Stimulated activated CD4-positive, alpha-beta T cell treated with anti-CD3 and anti-CD28 coated beads, TNF-alpha, amount 100 ng/mL, for 24 hours (primary cell): ENCODE measurements at places on chromosomes 3 and 15.

- DNase-seq = no peak
Observed at GRCh38 chr15:89018207-89018606, 70.0 kb upstream of the ABHD2 start.

DNA sequence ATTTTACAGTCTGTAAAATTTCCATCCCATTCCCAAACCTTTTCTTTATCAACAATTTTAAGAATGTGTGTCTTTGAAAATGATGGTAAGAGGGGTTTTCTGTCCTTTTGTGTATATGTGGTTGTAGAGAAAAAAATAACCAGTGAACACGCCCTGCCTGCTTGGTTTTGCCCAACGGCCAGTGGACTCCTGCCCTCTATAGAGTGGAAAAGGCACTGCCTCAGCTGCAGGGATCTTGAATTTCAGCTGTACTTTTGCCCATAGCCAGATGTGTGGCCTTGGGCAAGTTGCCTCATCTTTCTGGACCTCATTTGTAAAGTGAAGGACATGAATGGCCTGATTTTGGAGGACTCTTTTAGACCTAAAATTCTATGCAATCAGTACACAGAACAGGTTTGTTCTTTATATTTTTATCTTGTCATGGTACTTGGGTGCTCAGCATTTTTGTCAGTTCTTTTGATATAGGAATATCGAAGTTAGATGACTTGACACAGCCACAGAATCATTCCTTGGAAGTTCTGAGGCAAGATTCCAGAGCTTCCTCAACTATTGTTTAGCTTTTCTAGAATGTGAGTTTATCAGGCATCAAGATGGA is 81.0 kb downstream of the CLDN11 start:
- no peak for DNase-seq

GRCh38 chr15:41779662-41780157 is 5.4 kb downstream of the MAPKBP1 start:
- DNase-seq = no peak

GRCh38 chr3:13069495-13069894 is 3.7 kb downstream of the IQSEC1 start:
- peak; percentile 37 for DNase-seq

- DNase-seq = no peak
Observed at GRCh38 chr3:129966876-129967275, 7.6 kb upstream of the TRH start.

GRCh38 chr3:111864821-111865656 is 6.0 kb downstream of the PHLDB2 start:
- no peak for DNase-seq

GRCh38 chr3:181327349-181327748 is 337.8 kb upstream of the DNAJC19 start:
- no peak for DNase-seq

DNA sequence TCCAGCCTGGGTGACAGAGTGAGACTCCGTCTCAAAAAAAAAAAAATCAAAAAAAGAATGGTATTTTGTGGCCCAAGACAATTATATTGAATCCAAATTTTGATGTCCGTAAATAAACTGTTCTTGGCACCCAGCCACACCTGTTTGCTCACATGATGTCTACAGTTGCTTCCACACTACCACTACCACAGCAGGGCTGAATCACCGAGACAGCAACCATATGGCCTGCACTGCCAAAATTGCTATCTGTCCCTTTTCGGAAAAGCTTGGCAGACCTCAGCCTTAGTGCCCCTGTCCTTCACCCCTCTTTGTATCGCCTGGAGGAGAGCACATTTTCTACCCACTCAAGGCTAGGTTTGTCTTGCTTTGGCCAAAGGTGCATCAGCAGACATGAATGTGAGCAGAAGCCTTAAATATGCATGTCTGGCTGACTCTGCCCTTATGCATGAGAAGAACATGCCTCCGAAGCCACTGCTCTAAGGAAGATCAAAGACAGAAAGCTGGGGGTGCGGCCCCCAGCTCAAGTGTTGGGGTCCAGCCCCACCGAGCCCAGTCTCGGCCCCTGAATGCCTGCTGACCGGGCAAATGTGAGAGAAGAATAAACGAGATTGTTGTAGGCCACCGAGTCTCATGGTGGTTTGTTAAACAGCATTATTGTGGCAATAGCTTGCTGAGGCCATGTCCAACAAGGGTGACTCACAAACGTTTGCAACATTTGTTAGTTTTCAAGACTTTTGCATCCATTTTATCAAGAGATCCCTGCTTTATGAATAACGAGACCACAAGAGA is 108.1 kb downstream of the TPRA1 start:
- no peak for DNase-seq

- DNase-seq = no peak
Observed at GRCh38 chr3:105905328-105905727, 36.5 kb upstream of the CBLB start.

GRCh38 chr15:73596174-73596573 is 37.0 kb downstream of the NPTN start:
- DNase-seq = no peak

DNA sequence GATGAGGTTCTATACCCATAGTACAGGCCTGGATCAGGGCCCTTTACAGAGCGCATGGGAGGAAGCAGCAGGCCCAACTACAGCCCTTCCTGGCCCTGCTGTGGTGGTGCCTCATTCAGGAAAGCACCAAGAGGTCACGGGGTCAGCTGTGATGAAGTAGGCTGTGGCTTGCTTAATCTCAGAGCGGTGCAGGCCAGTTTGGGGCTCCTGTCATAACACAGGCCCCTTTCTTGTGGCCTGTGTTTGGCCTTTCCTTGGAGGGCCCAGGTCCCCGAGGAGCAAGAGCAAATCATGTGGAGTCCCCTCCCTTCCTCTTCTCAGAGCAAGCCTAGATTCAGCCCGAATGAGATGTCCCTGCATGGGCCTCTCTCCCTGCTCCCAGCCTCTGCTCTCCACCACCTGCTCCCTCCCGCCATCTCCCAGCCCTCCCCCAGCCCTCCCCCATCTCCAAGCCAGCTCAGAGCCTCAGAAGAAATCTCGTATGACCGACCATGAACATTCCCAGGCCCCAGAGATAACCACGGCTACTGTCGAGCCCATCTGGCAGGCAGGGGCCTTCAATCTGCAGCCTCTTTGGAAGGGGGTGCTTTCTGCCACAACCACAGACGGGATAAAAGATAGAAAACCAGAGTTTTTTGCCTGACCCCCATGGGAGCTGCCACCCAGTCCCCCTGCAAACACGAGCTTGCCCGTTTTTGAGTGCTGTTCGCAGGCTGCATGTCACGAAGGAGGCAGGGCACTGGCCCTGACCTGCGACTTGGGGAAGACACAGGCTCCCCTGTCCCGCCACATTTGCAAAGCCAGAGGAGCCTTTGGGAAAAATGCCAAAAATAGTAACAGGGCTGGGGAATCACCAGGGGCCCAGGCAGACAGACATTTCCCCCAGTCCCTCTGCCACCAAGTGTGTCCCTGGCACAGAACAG is 32.3 kb upstream of the DUSP7 start:
- DNase-seq = no peak

- no peak for DNase-seq
Observed at GRCh38 chr15:52294881-52295420, 653 bp downstream of the MYO5C start.

- no peak for DNase-seq
Observed at GRCh38 chr3:191382661-191383060, 52.3 kb upstream of the UTS2B start.

- DNase-seq = no peak
Observed at GRCh38 chr3:42688016-42688415, 2.7 kb downstream of the KLHL40 start.

DNA sequence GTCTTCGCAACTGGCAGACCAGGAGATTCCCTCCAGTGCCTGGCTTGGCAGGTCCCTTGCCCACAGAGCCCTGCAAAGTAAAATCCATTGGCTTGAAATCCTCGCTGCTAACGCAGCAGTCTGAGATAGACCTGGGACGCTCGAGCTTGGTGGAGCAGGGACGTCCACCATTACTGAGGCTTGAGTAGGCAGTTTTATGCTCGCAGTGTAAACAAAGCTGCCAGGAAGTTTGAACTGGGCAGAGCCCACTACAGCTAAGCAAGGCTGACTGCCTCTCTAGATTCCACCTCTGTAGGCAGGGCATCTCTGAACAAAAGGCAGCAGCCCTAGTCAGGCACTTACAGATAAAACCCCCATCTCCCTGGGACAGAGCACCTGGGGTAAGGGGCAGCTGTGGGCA is 205.0 kb upstream of the MME start:
- no peak for DNase-seq

DNA sequence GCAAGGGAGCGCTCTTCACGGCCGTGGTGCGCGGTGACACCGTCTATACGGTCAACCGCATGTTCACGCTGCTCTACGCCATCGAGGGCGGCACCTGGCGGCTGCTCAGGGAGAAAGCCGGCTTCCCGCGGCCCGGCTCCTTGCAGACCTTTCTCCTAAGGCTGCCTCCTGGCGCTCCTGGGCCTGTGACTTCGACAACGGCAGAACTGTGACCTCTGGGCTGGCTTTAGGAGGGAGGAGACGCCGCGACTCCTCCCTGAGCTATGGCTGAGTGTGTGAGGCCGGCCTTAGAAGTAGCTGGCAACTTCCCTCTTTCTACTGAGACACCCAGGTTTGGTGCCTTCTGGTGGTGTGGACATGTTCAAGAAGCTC is 1.4 kb downstream of the KBTBD13 start:
- peak; percentile 28 for DNase-seq

DNA sequence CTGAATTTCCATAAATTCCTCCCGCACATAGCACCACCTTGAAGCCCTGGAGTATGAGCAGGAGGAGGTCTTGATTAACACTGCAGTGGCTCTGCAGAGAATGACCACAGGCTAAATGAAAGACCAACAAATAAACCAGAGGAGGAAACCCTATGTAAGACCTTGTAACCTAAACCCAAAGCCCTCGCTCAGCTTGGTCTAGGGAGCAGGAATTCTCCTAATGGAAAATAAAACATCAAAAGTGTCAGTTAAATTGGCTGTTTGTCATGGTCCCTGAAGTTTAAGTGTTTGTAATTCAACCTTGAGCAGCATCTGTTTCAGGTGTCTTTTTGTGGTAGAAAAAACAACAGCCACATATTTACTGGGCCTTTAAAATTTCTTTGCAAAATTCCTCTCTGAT is 9.2 kb upstream of the UBE2Q2 start:
- no peak for DNase-seq

GRCh38 chr15:58590926-58591325 is 158.6 kb downstream of the ADAM10 start:
- DNase-seq = no peak

GRCh38 chr15:58987036-58987435 is 427 bp upstream of the RNF111 start:
- DNase-seq = no peak

DNA sequence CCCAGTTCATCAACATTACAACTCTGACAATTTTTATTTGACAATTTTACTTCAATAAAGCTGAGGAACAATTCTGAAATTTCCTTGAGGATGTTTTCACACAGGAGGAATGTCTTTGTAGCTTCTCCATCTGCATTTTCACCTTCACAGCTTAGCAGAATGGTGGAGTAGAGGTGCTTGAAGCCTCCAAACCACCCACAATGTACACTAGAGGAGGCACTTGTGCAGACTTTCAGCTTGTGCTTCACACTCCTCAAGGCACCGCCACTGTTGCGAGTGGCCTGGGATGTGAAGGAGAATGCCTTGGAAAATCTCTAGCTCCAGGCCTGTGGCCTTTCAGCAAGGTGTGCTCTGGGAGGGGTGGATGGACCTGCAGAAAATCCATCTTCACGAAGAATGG is 181.9 kb downstream of the EPHB1 start:
- DNase-seq = no peak

DNA sequence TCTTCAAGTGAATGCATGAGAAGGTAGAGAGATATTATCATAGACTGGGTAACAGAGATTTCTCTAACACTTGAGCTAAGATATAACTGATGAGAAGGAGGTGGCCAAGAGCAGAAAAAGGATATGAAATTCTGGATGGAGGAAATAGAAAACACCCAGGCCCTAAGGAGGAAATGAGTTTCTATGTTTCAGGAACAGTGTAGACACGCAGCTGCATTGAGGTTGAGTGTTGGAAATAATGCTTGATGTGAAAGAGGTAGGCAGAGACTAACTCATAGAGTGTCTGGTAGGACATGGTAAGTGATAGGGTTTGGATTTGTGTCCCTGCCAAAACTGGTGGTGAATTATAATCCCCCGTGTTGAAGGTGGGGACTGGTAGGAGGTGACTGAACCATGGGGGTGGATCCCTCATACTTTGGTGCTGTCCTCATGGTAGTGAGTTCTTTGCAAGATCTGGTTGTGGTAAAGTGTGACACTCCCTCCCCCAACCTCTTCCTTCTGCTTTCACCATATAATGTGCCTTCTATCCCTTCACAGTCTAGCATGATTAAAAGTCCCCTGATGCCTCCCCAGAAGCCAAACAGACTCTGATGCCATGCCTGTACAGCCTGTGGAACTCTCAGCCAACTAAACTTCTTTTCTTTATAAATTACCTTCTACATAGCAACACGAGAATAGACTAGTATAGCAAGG is 787.3 kb downstream of the EDEM1 start:
- DNase-seq = no peak

DNA sequence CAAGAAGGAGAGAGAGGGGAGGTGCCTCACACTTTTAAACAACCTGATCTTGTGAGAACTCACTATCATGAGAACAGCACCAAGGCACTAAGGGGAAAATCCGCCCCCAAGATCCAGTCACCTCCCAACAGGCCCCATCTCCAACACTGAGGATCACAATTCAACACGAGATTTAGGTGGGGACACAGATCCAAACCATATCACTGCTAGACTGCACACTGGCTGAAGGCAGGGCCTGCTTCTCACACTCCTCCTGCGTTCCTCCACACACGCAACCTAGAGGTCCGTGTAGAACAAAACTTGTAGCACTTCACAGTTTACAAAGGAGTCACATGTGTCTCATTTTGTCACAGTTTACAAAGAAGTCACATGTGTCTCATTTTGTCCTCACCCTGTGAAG is 97.8 kb downstream of the DAPK2 start:
- DNase-seq = no peak

GRCh38 chr15:55990998-55991397 is 2.4 kb downstream of the NEDD4 start:
- no peak for DNase-seq

GRCh38 chr3:138976047-138976446 is 29.0 kb downstream of the FOXL2NB start:
- no peak for DNase-seq

DNA sequence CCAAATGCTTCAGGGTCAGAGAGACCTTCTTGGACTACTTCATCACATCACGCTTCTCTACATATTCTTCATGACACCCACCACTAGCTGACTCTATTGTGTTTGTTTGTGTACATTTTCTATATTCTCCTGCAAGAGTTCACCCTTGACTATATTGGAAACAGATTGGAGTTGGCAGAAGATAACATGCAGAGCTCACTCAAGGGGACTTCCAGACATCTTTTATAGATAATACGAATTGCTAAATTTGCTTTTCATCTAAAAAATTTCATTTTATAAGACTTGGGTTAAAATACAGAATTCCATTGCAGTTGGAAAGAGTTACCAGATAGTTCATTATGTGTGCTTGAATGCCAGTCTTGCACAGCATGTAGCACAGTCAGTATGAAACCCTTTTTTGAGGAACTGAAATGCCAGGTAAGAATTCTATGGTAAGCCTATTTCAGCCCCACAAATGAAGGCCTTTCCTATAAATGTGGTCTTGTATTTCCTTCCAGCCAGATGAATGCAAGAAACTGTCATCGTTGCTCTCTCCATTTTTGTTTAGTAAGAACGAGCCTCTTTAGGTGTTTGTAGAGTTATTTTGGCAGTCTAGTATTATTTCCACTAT is 177.6 kb downstream of the GHSR start:
- no peak for DNase-seq
